Hematopoietic multipotent progenitor cell treated with erythropoietin and hydrocortisone succinate and interleukin-3 and kit ligand, for 4 days (in vitro differentiated cells): ENCODE measurements at places on chromosomes 16 and 17.
A peak's percentile ranks its signal among the peaks of the same experiment; 100 is the strongest.

DNA sequence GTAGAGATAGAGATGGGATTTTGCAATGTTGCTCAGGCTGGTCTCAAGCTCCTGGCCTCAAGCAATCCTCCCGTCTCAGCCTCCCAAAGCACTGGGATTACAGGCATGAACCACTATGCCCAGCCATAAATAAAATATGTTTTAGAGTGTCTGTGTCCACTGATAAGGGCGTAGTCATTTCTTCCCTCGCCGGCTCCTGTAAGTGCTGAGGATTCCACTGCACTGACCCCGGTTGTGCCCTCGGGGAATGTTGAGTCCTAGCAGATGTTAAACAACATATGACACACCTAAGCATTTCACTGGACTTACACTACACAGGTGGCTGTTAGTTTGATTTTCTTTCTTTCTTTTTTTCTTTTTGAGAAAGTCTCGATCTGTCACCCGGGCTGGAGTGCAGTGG lies 5.6 kb upstream of the SHMT1 start:
- DNase-seq = peak; percentile 40

GRCh38 chr16:68300734-68301459 lies 9.8 kb downstream of the SLC7A6OS start:
- DNase-seq = no peak

DNA sequence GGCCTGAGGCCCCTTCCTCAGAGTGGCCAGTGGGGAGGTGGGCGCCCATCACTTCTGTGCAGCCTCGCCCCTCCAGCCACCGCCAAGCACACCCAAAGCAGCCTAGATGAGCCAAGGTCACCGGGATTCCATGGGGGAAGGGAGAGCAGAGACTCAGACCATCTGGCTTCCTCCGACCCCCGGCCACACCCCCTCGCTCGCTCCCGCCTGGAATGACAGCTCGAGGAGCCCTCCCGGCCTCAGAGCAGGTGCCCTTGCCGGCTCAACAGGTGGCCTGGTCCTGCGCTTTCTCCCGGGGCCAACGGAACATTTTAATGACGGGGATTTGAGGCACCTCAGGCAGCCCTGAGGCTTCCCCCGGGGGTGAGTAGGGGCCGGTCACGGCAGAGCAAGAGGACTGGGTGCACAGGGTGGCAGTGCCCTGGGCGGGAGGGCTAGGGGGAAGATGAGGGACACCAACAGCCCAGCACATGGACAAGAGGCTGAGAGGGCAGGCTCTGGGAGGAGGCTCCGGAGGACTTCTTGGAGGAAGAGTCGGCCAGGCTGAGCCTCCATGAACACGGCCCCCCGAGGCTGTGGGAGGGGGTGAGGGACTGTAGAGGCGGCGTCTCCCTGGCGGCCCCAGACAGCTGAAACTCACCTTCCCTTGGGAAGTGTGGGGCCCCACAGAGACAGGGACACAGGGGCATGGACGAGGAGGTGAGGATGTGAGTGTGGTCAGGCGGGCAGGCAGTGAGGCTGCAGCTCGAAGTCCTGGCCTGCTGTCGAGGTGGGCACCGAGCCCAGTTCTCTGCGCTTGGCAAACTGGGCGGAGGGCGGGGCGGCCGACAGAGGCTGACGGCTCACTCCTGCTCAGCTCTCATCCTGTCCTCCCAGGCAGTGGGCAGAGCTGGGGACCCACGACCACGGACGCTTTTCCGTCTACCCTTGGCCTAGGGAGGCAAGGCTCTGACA lies 12.5 kb upstream of the C1QTNF8 start:
- DNase-seq = no peak

- no peak for DNase-seq
Observed at GRCh38 chr17:10585529-10585928, 36.1 kb upstream of the MYH2 start.

DNA sequence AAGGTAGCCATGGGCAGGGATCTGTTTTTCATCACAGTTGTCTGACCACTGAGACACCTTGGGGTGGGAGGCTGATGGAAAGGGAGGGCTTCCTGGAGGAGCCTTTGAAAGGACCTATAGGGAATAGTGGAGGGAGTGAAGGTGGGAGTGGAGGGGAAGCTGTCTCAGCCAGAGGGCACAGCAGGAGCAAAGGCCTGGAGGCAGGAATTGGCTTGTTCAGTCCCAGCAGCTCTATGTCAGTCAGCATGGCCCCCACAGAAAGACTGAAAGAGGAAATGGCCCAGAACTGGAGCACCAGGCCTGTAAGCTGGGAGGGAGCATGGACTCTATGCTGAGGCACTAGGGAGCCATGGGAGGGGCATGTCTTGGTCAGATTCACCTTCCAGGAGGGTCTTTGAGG lies 12.8 kb upstream of the CBFB start:
- no peak for DNase-seq

DNA sequence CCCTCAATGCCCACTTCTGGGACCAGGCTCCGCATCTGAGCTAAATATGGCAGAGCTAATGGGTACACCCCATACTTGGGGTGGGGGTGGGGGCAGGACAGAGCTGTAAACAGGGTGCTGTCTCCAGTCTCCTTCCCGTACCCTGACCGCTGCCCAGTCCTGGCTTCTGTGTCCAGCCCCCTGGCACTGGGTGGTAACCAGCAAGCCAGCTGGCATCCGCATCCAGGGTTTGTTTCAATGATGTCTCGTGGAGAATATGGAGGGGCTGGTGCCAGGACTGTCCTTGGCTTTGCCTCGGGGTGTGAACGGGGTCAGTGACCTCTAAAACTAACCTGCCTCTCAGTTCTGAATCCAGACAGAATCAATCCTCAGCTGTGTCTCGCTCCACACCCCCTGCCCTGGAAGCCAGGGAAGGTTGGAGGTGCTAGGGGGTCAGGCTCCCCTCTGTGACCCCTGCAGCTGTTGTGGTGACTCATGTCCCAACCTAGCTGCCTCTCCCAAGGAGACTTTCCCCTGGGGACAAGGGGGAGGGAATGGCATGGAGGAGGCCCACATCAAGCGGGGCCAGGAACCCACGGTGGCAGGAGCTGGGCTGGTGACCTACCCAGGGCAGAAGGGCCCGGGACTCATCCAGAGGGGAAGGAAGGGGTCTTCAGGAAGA lies 1.5 kb upstream of the PNMT start:
- DNase-seq = peak; percentile 46
